ENCODE measurements at places on chromosomes 2 and 18. TPM values are rescaled to one million over a fixed set of nuclear protein-coding genes. Genes with fewer than 3 reads are reported as not detected.

The GALNT14 gene
- 11.2 TPM for total RNA-seq

The GAD1 gene
- total RNA-seq, result 11.0 TPM

The TUBB8B gene
- total RNA-seq, result 0.57 TPM

The UGT1A6 gene
- not detected for total RNA-seq

The LOXL3 gene
- total RNA-seq, result 4.1 TPM

The EPB41L5 gene
- 14.7 TPM for total RNA-seq

The KIF1A gene
- total RNA-seq, result 0.27 TPM

The POTEI gene
- total RNA-seq, result 1.2 TPM

The SERPINB10 gene
- total RNA-seq, result not detected

DNA sequence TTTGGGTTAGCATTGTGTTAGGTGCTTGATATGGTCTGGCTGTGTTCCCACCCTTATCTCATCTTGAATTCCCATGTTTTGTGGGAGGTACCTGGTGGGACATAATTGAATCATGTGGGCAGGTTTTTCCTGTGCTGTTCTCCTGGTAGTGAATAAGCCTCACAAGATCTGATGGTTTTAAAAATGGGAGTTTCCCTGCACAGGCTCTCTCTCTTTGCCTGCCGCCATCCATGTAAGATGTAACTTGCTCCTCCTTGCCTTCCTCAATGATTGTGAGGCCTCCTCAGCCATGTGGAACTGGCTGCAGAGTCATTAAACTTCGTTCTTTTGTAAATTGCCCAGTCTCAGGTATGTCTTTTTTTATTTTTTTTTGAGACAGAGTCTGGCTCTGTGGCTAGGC, 2.8 kb downstream of the MSH2 start:
- no peak for DNase-seq

GRCh38 chr18:8283891-8284585, 325.2 kb upstream of the RAB12 start:
- no peak for DNase-seq

GRCh38 chr2:27175330-27175729, 26.5 kb downstream of the TCF23 start:
- no peak for DNase-seq

DNA sequence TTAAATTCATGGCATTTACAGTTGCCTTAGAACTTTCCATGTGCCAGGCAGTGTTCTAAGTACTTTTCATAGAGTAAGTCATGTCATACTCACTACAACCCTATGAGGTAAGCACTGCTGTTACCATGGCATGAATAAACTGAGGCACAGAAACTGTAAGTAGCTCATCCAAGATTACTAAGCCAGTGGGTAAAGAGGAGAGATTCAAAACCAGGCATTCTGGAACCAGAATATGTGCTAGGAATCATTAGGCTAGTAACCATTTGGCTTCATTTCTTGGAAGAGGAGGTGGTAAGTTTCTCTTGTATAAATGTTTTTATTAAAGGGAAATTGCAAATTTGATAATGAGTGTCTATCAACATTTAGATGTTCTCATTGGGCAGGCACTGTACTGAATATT, 35.1 kb downstream of the SOX11 start:
- no peak for DNase-seq

- no peak for DNase-seq
Measured at GRCh38 chr2:107511970-107512789, 314.5 kb upstream of the RGPD4 start.

GRCh38 chr2:108630567-108631405, 88.5 kb upstream of the RANBP2 start:
- DNase-seq, result no peak

GRCh38 chr2:207283356-207283755, 117.6 kb upstream of the KLF7 start:
- no peak for DNase-seq

- no peak for DNase-seq
Measured at GRCh38 chr2:239790721-239791120, 234.4 kb downstream of the NDUFA10 start.

DNA sequence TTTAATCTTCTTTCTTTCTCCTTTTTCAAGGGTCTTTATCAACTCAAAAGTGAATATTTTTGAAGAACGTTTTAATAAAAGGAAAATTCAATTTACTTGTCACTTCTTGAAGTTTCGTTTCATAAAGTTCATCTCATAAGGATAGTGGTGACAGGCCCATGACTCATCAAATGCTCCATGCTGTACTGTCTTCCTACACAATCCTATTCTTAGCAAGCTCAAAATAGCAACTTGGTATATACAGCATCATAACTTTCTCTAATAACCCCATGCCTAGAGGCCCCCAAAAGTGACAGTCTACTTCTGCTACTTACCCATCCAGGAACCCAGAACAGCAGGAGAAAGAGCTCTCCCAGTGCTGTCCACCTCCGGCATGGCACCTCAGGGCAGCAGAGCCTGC, 7.7 kb downstream of the FBXO15 start:
- DNase-seq, result no peak

GRCh38 chr2:177044671-177045070, 167.9 kb upstream of the HNRNPA3 start:
- no peak for DNase-seq

DNA sequence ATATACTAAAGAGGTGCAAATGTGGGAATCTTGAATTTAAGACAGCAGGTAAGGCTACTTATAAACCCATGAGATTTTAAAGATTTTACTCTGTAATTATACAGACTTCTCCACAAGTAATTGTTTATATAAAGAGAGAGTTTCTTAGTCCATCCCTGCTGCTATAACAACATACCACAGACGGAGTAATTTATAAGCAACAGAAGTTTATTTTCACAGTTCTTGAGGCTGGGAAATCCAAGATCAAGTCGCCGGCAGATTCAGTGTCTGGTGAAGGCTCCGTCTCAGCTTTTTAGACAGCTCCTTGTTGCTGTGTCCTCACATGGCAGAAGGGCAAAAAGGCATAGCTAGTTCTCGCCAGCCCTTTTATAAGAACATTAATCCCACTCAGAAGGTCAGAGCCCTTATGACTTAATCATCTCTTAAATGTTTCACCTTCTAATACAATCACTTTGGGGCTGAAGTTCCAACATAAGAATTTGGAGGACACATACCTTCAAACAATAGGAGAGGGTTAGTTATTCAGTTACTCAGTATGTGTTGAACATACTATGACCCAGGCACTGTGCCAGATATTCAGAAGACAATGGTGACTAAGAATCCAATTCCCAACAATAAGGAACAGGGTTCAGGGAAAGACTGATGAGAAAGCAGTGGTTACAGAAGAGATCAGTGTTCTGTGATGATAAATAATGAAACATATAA, 466.0 kb downstream of the RIT2 start:
- no peak for DNase-seq

- no peak for DNase-seq
Measured at GRCh38 chr18:21040466-21040865, 71.1 kb downstream of the ROCK1 start.

DNA sequence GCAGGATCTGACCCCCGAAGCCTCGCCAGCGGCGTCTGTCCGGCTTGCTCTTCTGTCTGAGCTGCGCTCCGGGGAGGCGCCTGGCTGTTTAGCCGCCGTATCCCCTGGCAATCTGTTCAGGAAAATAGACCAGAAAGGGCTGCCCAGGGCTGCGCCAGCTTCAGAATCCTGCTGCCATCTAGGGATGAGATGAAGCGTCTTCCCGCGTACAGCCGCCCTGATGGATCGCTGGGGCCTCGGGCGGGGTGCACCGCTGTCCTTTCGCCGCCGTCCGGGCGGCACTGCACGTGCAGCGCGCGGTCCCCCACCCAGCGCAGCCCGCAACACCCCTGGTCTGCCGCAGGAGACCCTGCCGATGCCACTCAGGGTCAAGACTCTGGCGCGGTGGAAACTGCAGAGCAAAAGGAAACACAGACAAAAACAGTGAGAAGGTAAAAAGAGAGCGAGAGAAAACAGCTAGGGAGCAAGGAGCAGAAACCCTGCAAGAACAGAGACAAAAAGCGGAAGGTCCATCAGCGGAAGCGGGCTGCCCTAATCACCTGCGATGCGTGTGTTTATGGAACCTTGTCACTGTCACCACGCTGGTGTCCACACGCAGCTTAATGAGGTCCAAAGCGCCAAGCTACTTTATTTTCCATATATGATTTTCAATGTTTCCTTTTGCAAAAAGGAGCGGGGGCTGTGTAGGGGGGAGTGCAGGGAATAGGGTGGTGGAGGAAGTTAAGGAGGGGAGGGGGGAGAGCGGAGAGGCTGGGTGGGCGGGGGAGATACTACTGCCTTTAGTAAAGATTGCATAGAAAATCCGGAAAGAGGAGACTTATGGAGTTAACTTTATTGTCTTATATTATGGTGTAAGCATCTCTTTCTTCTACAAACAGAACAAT, 2113.3 kb upstream of the PIK3C3 start:
- DNase-seq, result peak; percentile 28

- no peak for DNase-seq
Measured at GRCh38 chr2:64607381-64608304, 46.1 kb downstream of the SERTAD2 start.

- DNase-seq, result peak; percentile 37
Measured at GRCh38 chr18:47754311-47755101, 176.0 kb downstream of the SMAD2 start.

DNA sequence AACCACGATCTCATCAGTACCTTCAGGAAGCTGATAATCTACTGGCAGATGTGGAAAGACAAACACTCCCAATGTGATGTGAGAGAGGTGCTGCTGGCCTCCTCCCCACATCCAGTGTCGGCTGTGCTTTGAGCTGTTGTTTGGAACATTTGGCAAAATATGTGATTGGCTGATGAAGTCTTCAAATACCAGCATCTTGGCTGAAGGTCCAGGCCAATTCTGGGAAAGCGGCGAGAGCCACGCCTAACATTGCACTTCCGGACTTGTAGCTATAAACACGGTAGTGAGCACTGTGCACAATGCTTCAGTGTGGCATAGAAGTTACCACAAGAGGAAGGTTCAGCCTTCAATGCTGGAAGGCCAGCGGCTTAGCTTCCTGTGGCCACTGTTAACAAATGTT, 198.8 kb downstream of the DCDC2C start:
- DNase-seq, result no peak

DNA sequence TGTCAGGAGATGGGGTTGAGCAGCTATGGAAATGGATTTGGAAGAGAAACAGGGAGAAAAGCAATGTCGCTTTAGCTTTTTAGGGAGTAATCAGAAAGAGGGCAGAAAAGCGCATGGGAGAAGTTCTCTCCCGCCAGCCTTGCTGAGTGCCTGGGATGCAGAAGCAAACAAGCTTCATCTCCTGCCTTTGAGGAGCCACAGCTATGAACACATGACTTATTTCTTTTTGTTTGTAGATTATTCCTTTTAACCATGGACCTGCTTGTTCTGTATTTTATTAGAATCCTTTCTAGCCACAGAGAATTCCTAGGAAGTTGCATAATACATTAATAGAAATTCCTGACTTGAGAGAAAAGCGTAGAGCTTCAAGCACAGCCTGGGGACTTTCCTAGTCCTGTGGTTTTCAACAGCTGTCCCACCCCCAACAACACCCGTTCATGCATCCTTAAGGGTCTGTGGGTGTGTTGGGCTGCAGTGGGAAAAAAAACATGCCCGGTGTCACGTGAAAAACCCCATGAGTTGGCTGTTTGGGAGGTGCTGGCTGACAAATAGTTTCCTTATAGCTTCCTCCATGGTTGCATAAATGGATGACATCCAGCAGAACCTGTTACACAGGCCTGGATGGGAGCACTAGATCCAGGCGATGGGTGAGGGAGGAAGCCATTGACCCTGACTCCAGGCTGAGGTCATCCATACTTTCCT, 14.9 kb downstream of the SLC9A4 start:
- no peak for DNase-seq

- no peak for DNase-seq
Measured at GRCh38 chr2:524442-524841, 152.8 kb downstream of the TMEM18 start.

DNA sequence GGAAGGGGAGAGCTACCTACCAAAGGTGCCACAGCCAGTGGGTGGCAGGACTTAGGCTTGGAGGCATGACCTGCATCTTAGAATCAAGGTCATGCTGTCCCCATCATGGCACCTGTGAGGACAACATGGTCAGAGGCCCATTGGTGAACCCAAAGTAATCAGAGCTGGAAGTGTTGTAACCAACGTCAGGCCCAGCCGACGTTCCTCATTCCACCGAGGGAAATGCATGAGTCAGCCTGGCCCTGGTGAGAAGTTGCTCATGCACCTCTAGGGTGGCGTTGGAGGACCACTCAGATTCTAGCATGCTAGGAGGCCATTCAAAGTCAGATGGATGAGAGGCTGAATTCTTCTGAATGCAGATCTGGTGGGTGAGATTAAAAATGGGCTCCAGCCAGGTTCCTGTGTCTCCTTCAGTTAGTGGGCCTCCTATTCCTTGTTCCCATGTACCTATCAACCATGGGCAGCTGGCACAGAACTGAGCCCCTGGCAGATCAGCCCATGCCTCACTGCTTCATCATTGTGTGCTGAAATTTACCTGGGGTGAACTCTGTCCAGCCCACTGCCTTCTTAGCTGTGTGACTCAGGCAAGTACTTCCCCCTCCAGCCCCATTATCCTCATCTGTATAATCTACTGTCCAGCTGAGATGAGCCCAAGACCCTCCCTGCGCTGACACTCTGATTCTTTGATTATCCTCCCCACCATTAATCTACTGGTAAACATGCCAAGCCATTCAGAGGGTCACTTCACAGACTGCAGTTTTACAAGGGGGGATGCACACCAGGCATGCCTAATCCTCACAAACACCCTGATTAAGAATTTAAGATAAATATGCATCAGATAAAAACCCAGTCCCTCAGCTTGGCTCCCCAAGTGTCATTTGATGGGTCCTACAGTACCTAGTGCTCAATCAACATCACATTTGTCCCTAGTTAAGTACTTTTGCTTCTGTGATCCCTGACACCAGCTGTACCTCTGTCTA, 14.0 kb downstream of the SLC14A2 start:
- DNase-seq, result no peak

GRCh38 chr18:51789871-51790270, 550.1 kb upstream of the DCC start:
- DNase-seq, result no peak

DNA sequence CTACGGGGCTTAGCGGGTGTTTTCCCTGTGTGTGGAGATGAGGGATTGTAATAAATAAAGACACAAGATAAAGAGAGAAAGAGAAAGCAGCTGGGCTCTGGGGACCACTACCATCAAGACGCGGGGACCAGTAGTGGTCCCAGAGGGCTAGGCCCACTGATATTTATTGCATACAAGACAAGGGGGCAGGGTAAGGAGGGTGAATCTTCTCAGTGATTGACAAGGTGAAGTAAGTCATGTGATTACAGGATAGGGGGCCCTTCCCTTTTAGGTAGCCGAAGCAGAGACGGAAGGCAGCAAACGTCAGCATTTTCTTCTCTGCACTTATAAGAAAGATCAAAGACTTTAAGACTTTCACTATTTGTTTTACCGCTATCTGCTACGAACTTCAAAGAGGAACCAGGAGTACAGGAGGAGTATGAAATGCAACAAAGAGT, 4.5 kb upstream of the GAL3ST2 start:
- DNase-seq, result no peak

GRCh38 chr2:197219636-197220035, 90.9 kb downstream of the ANKRD44 start:
- DNase-seq, result no peak

GRCh38 chr18:2910261-2910660, 63.5 kb downstream of the EMILIN2 start:
- no peak for DNase-seq

GRCh38 chr18:79775441-79776221, 22.1 kb upstream of the KCNG2 start:
- no peak for DNase-seq

- DNase-seq, result no peak
Measured at GRCh38 chr2:57084697-57085281, 901.0 kb downstream of the CCDC85A start.

All from HCT116 (cell line).